CD8-positive, alpha-beta memory T cell (primary cell): ENCODE measurements at places on chromosomes 2 and 18. TPM values are rescaled to one million over a fixed set of nuclear protein-coding genes. Genes with fewer than 3 reads are reported as not detected.

The MRO gene
- 0.18 TPM for total RNA-seq

The SFT2D3 gene
- total RNA-seq, result 4.6 TPM

The FBLN7 gene
- total RNA-seq, result 2.1 TPM

The TM4SF20 gene
- total RNA-seq, result not detected

The SCTR gene
- total RNA-seq, result not detected

The NT5DC4 gene
- not detected for total RNA-seq

The THUMPD2 gene
- total RNA-seq, result 15.1 TPM

The PFN4 gene
- total RNA-seq, result not detected

The CAD gene
- total RNA-seq, result 147 TPM

The B4GALT6 gene
- 3.4 TPM for total RNA-seq

The RGPD3 gene
- 0.18 TPM for total RNA-seq

The LHCGR gene
- total RNA-seq, result not detected

The NLRC4 gene
- total RNA-seq, result 0.16 TPM

The POTEC gene
- total RNA-seq, result not detected

The INSIG2 gene
- 13.4 TPM for total RNA-seq

The TGOLN2 gene
- 93.4 TPM for total RNA-seq

The MERTK gene
- total RNA-seq, result 0.75 TPM

The TFPI gene
- not detected for total RNA-seq

The CD8B2 gene
- 3.6 TPM for total RNA-seq

The ST6GAL2 gene
- total RNA-seq, result not detected

The CHRNG gene
- total RNA-seq, result not detected

The HAAO gene
- 0.27 TPM for total RNA-seq

The PUS10 gene
- 10.0 TPM for total RNA-seq

The KRTCAP3 gene
- total RNA-seq, result 4.0 TPM

The CD207 gene
- total RNA-seq, result not detected

The RGPD4 gene
- 0.72 TPM for total RNA-seq

The MROH2A gene
- total RNA-seq, result not detected

The C2orf80 gene
- not detected for total RNA-seq

The MAP3K20 gene
- 11.2 TPM for total RNA-seq

The KCNIP3 gene
- not detected for total RNA-seq

The POU3F3 gene
- total RNA-seq, result not detected

The EPAS1 gene
- total RNA-seq, result 9.0 TPM

The UGT1A3 gene
- not detected for total RNA-seq

The CFAP65 gene
- total RNA-seq, result not detected

The REG3G gene
- not detected for total RNA-seq

The DOCK10 gene
- 135 TPM for total RNA-seq

The KCNG2 gene
- total RNA-seq, result not detected

The DCDC2C gene
- total RNA-seq, result not detected

The MAPK4 gene
- total RNA-seq, result not detected

The ELOA2 gene
- not detected for total RNA-seq

The FANCL gene
- 25.1 TPM for total RNA-seq

The ANKRD29 gene
- total RNA-seq, result not detected
